ENCODE measurements at places on chromosomes 12 and 14. TPM values are rescaled to one million over a fixed set of nuclear protein-coding genes. Genes with fewer than 3 reads are reported as not detected.

Gene ALX1
- total RNA-seq, result not detected

Gene BIN2
- total RNA-seq, result not detected

Gene TAS2R8
- total RNA-seq, result not detected

Gene GPRC5D
- 0.13 TPM for total RNA-seq

Gene PTHLH
- total RNA-seq, result 1.6 TPM

Gene LBHD2
- total RNA-seq, result not detected

Gene MGST1
- 73.7 TPM for total RNA-seq

Gene GPR162
- total RNA-seq, result 6.6 TPM

Gene ADCY4
- 3.3 TPM for total RNA-seq

Gene RIMBP2
- not detected for total RNA-seq

Gene P2RX2
- not detected for total RNA-seq

Gene C1S
- 339 TPM for total RNA-seq

Gene GCH1
- 0.79 TPM for total RNA-seq

Gene CISTR
- not detected for total RNA-seq

Gene ASPG
- not detected for total RNA-seq

Gene POU6F1
- total RNA-seq, result 3.5 TPM

Gene RPL10L
- not detected for total RNA-seq

Gene AKAP5
- total RNA-seq, result 0.20 TPM

Gene CCDC59
- total RNA-seq, result 28.1 TPM

Gene SCYL2
- 32.1 TPM for total RNA-seq

Gene PTCSC3
- total RNA-seq, result not detected

Gene MMP19
- total RNA-seq, result 16.2 TPM

Gene MAP3K9
- total RNA-seq, result 0.07 TPM

Gene DUSP16
- total RNA-seq, result 5.7 TPM

Gene AVPR1A
- 1.9 TPM for total RNA-seq

Gene GPX2
- not detected for total RNA-seq

Gene AKAP6
- total RNA-seq, result 10.1 TPM

Gene PTPN21
- total RNA-seq, result 16.4 TPM

Gene RABGGTA
- total RNA-seq, result 22.6 TPM

Gene PPP1R1A
- total RNA-seq, result not detected

Gene SNRPF
- 9.3 TPM for total RNA-seq

Gene IFNG-AS1
- total RNA-seq, result 0.07 TPM

Gene ATP23
- total RNA-seq, result 2.8 TPM

Gene SLC22A17
- 31.1 TPM for total RNA-seq

Gene ADCK1
- 6.2 TPM for total RNA-seq

Gene ACVRL1
- total RNA-seq, result 31.9 TPM

Gene SERPINA1
- total RNA-seq, result not detected

Gene CNTN1
- 1.8 TPM for total RNA-seq

Gene HOXC9
- total RNA-seq, result 0.40 TPM

Gene BRMS1L
- total RNA-seq, result 3.4 TPM

Gene PIP4P1
- 22.4 TPM for total RNA-seq

Gene PTPN6
- total RNA-seq, result 0.30 TPM

Gene MYBPC1
- total RNA-seq, result not detected

Gene KLRD1
- total RNA-seq, result 0.50 TPM

Gene C12orf60
- 0.59 TPM for total RNA-seq

Gene LGR5
- 2.2 TPM for total RNA-seq

Gene RTN1
- 2.8 TPM for total RNA-seq

Gene VDR
- total RNA-seq, result 13.6 TPM

Data from smooth muscle cell of the pulmonary artery (primary cell).